ENCODE measurements at places on chromosomes 7 and 10. TPM values are rescaled to one million over a fixed set of nuclear protein-coding genes. Genes with fewer than 3 reads are reported as not detected.

Gene DNAJB9
- total RNA-seq = 7.5 TPM

DNA sequence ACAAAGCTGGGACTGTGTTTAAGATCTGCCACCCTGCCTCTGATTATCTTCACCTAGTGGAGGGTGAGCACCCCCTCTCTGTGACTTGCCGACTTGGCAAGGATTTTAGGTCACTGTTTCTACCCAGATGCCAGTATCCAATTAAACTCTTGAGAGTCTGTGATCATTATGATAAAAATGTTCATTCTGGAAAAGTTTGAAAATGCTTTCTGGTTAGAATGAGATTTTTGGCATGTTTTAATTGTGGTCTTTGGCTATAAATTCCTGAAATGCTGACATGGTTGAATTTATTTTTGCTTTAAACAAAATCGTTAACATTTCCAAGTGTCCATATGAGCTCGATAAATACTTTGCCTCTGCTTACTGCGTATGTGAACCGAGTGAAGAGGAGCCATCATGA, 221.4 kb downstream of the BICC1 start:
- H3K4me1 ChIP-seq = peaks cover 9% of the 10 kb centered on the region
- H3K27ac ChIP-seq = no peak overlapping the region
- H3K4me3 ChIP-seq = no peak overlapping the region
- H3K27me3 ChIP-seq = no peaks in the 10 kb centered on the region
- H3K36me3 ChIP-seq = no peaks in the 10 kb centered on the region

Gene ASAH2
- total RNA-seq = 0.21 TPM

Gene FGFR2
- total RNA-seq = 4.4 TPM

- H3K36me3 ChIP-seq = no peaks in the 10 kb centered on the region
- no peaks in the 10 kb centered on the region for H3K4me1 ChIP-seq
- no peak overlapping the region for H3K4me3 ChIP-seq
- DNase-seq = no peak
- no peaks in the 10 kb centered on the region for H3K27me3 ChIP-seq
These were observed 42.5 kb downstream of the PRKAG2 start for GRCh38 chr7:151834271-151835035.

DNA sequence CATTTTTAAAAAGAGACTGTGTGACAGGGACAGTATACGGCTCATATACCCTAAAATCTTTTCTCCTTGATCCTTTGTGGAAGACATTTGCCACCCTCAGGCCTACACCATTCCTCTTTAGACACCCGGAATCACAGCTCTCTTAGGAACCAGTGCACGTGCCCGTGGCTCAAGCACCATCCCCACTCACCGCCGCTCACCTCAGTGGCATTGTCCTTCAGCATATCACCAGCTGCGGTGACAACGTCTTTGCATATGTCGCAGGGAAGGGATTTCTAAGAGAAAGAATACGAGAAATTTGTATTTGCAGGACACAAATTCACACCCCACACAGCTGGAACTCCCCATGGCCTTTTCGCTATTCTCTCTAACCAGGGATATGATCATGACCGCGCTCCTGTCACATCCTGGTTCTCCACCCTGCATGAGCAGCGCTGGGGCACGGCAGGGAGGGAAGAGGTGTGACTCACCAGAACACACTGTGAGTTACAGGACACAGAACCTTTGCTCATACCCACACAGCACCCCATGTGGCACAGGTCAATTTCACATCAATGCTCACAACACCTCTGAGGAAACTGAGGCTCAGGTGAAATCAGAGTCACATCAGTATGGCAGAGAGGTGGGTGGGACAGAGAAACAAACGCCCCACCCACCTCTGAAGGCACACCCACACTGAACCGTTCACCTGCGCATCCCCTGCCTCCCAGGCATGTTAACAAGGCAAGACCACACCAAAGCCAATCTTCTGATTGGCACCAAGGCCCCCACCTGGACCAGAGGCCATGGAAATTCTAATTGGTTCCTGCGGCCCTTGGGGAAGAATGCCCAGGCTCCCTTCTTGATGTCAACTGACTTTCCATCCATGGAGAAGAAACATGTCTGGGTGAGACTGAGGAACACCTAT, 19.2 kb downstream of the PSAP start:
- H3K27ac ChIP-seq = no peak overlapping the region
- no peak for DNase-seq
- no peaks in the 10 kb centered on the region for H3K27me3 ChIP-seq
- H3K36me3 ChIP-seq = peaks cover 73% of the 10 kb centered on the region

Gene BAG3
- 88.0 TPM for total RNA-seq

Gene ZNF282
- 17.9 TPM for total RNA-seq

DNA sequence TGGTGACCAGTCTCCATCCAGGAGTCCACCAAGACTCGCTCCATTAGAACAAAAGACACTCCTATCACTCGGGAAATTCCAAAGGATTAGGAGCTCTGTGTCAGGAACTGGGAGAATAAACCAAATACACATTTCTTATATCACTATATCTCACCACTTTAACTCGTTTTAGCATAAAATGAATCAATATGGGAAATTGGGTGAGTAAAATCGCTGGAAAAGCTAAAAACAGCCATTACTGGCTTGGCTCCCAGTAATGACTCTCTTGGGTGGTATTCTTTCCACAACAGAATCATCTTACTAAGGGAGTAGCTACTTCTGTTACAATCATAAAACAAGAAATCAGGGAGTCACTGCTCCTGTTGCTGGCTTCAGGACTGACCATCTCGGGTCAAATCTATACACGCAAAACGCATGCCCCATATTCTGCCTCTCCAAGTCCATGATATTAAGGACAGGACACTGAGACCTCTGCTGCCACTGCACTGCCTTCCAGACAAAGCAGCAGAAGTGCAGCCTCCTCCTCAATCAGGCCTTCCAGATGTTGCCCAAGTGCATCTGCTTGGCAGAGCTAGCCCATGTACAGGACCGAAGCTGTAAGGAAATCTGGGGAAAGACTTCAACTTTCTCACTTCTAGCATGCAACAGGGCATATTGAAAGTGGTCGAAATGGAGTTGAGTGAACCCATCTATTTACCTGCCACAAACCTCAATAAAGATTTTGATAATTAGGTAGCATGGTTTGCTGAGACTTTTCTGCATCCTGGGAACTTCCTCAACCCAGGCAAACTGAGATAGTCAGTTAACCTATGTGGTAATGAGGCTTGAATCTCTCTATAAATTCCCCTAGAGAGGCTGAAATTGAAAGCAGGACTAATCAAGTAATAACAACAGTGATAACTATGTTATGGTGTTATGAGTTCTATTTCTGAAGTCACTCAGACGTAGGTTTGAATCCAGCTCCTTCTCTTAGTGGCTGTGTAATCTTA, 14.4 kb upstream of the PANK1 start:
- H3K4me3 ChIP-seq = no peak overlapping the region
- DNase-seq = no peak
- no peaks in the 10 kb centered on the region for H3K27me3 ChIP-seq
- H3K27ac ChIP-seq = no peak overlapping the region

GRCh38 chr10:132061030-132061429, 4.7 kb upstream of the JAKMIP3 start:
- no peak overlapping the region for H3K27ac ChIP-seq
- DNase-seq = no peak
- no peaks in the 10 kb centered on the region for H3K36me3 ChIP-seq
- H3K4me1 ChIP-seq = no peaks in the 10 kb centered on the region
- no peaks in the 10 kb centered on the region for H3K27me3 ChIP-seq

Gene ZPBP
- total RNA-seq = not detected

- DNase-seq = no peak
- H3K4me1 ChIP-seq = peaks cover 11% of the 10 kb centered on the region
- H3K36me3 ChIP-seq = peaks cover 34% of the 10 kb centered on the region
These were observed 13.6 kb downstream of the TTYH3 start for GRCh38 chr7:2645274-2645868.

DNA sequence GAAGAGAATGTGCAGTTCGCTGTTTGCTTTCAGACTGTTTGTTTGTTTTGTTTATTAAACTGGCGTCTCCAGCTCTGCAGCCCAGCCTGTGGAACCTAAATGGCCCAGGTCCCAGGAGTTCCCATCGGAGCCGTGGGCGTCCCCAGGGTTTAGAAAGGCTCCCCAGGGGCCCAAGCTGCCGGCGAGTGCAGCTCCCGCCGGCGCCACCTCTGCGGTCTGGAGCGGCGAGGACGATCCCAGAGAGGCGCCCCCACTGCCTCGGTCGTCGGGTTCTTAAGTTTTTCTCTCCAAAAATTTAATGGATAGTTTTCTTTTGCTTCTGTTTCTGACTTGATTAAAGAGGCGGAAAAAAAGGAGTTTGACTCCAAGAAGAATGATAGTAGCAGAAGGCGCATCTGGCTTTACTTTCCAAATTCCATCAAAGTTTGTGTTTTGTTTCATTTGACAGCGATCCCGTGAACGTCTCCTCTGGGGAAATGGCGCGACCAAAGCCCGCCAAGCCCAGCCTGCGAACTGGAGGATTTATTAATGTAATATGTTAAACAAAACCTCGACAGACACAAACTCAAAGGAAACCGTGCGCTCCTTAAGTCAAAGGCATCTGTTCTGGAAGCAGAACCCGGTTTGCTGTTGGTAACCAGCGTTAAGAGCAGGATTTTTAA, 718 bp upstream of the FZD1 start:
- peak overlapping the region; percentile 79 for H3K4me3 ChIP-seq
- no peaks in the 10 kb centered on the region for H3K36me3 ChIP-seq
- H3K27ac ChIP-seq = peak overlapping the region; percentile 88
- no peaks in the 10 kb centered on the region for H3K27me3 ChIP-seq

- H3K4me3 ChIP-seq = no peak overlapping the region
- H3K4me1 ChIP-seq = no peaks in the 10 kb centered on the region
- no peaks in the 10 kb centered on the region for H3K27me3 ChIP-seq
- no peak overlapping the region for H3K27ac ChIP-seq
- no peaks in the 10 kb centered on the region for H3K36me3 ChIP-seq
These were observed 287.6 kb upstream of the TPK1 start for GRCh38 chr7:145123502-145123901.

DNA sequence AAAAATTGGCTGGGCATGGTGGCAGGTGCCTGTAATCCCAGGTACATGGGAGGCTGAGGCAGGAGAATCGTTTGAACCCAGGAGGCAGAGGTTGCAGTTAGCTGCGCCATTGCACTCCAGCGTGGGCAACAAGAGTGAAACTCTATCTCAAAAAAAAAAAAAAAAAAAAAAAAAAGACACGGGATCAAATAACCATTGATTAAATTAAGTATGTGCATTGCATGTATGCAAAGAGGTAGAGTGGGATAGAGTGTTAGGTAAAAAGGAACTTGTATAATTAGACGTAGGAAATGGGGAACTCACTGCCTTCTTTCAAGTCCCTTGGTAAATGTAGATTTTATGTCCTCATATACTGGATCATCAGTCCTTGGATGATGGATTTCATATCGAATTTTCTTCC, 13.1 kb downstream of the VCL start:
- peak overlapping the region; percentile 1 for H3K4me3 ChIP-seq
- no peak for DNase-seq
- H3K27ac ChIP-seq = peak overlapping the region; percentile 60
- no peaks in the 10 kb centered on the region for H3K27me3 ChIP-seq

GRCh38 chr7:98864731-98865453, 4.9 kb downstream of the TMEM130 start:
- no peak overlapping the region for H3K4me3 ChIP-seq
- H3K4me1 ChIP-seq = peaks cover 25% of the 10 kb centered on the region
- H3K27ac ChIP-seq = peak overlapping the region; percentile 41
- DNase-seq = no peak

DNA sequence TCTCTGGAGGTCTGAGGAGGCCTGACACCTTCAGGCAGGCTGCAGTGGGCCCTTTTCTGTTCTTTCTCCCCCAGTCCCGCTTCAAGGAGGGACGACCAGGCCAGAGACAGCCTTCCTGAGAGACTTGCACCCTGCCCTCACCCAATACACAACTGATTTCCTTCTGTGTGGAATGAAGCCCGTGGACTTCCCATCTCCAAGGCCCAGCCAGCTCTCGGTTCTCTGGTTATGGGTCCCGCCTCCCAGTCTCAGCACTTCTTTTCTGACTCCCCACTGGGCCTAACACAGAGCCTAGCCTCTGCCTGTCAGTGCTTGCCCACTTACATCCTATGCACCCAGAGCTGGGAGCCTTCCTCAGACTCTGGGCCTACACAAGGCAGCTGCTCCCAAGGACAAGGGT, 24.1 kb upstream of the ADCYAP1R1 start:
- no peak for DNase-seq
- no peaks in the 10 kb centered on the region for H3K4me1 ChIP-seq
- H3K4me3 ChIP-seq = no peak overlapping the region
- H3K27me3 ChIP-seq = no peaks in the 10 kb centered on the region
- no peaks in the 10 kb centered on the region for H3K36me3 ChIP-seq
- no peak overlapping the region for H3K27ac ChIP-seq

Gene DEPP1
- 309 TPM for total RNA-seq

DNA sequence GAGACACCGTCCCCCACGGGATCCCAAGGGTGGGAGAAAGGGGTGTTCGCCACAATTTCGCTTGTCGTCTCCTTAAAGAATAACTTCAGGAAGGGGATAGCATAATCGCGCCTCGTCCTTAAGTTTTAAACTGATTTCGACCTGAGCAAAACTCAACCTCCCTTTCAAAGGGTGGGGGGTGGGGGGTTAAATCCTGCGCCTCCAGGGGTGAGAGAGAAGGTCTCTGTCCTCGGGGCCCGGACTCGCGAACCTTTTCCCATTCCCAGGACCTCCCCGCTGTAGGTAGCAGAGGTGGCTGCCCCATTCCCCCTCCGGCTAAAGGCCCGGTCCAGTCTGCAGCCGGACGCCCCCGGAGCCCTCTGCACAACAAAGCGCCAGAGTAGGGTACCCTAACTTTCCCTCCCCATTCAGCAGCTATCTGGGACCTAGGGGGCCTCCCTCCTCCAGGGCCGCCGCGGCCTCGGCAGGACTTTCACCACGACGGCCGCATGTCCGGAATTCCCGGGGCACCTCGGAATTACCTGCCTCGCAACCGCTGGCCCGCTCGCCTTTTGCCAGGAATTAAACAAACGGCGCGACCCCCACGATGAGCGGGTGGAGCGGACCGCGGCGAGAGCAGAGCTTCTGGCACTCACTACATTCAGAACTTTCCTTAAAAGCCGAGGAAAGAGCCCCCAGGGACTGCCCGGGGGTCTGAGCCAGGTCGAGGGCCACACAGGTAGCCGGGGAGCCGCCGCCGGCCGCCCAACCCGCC, 1.7 kb downstream of the CDK6 start:
- peak overlapping the region; percentile 64 for H3K27ac ChIP-seq
- H3K4me3 ChIP-seq = peak overlapping the region; percentile 78
- H3K36me3 ChIP-seq = no peaks in the 10 kb centered on the region
- peak; percentile 65 for DNase-seq
- H3K4me1 ChIP-seq = no peaks in the 10 kb centered on the region
- H3K27me3 ChIP-seq = no peaks in the 10 kb centered on the region

Gene GTPBP4
- total RNA-seq = 9.0 TPM

DNA sequence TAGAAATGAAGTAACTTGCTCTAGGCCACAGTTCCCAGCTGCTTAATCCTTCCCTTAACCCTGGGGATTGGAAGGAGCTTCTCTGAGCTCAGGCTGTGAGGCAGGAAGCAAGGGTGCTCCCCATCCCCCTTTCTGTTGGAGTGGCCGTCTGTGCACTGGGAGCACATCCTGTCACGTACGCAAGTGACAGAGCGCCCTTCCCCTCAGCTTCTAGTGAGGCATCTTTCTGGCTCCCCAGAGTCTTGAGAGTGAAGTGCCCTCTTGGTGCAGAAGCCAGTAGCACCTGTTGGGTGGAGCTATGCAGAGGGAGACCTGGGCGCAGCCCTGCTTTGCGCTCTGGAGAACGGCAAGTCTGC, 47.8 kb downstream of the SHH start:
- DNase-seq = no peak
- H3K27me3 ChIP-seq = no peaks in the 10 kb centered on the region

- no peak overlapping the region for H3K4me3 ChIP-seq
- no peaks in the 10 kb centered on the region for H3K36me3 ChIP-seq
- no peaks in the 10 kb centered on the region for H3K4me1 ChIP-seq
- H3K27ac ChIP-seq = no peak overlapping the region
- no peak for DNase-seq
- no peaks in the 10 kb centered on the region for H3K27me3 ChIP-seq
These were observed 170.6 kb downstream of the EBF3 start for GRCh38 chr10:129793479-129793878.

All from ascending aorta (tissue), 2 donors.